ENCODE measurements at places on chromosomes 3 and 15.

- no peak for DNase-seq
These were observed 267.7 kb downstream of the ZBTB20 start for GRCh38 chr3:114879059-114880031.

DNA sequence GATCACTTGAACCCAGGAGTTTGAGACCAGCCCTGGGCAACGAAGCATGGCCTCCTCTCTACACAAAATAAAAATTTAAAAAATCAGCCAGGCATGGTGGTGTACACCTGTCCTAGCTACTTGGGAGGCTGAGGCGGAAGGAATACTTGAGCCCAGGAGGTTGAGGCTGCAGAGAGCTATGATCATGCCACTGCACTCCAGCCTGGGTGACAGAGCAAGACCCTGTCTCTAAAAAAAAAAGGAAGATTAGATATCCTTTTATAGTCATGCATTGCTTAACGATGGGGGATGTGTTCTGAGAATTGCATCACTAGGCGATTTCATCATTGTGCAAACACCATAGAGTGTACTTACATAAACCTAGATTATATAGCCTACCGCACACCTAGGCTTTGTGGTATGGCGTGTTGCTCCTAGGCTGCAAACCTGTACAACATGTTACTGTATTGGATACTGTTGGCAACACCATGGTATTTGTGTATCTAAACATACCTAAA lies 12.6 kb downstream of the ALAS1 start:
- no peak for DNase-seq

DNA sequence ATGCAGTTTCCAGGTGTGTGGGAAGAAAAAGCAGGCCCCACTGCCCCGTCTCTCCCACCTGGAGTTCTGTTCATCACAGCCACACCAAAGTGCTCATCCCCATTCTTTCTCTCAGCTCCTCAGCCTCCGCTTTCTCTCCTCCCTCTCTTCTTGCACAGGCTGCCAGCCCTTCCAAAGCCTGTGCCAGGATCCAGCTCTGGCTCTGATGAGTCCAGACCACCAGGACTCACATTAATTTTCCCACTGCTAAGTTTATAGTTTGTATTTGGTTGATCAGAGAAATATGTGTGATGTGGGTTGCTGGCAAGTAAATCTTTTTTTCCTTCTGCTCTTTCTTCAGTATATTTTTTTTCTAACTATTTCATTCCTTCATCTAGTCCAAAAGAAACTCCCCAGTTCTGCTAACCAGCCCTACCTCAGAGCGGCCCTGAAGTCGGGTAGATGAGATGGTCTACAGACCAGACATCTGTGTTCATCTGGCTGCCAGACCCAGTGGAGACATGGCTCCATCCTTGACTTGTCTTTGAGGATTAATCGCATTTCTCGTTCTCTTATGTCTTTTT lies 49.8 kb downstream of the BOC start:
- no peak for DNase-seq

DNA sequence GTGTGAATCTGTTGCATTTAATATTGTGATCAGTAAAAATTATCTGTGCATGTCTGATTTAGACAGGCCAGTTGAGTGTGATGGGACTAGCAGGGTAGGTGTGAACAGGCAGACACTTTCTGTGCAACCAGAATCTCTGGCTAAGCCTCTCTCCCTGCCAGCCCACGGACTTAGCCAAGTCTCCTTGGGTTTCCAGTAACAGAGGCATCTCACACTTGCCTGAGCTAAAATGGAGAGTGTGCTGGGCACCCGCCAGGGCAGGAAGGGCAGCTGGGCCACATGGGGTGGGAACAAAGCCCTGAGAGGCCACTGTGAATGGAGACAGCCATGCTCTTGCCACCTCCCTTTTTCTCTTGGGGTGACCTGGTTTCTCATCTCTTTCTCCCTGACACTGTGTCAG lies 12.5 kb upstream of the RPS27L start:
- no peak for DNase-seq

GRCh38 chr3:3951501-3951900 lies 152.3 kb downstream of the LRRN1 start:
- no peak for DNase-seq

DNA sequence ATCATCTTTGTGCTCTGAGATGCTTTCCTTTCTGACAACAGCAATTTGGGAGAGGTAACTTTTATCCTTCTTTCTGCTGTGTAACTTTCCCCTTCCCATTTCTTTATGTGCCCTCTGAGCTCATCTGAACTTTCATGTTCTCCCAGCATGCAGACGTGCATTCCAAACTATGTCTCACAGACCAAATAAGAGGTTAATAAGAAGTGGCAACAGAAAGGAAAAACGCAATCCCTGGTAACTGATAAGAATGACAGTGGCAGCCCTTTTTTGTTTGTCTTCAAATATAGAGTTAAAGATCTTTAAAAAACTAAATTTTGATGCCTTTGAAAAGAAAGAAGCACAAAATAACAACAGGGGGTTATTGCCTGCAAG lies 533.4 kb downstream of the FOXP1 start:
- no peak for DNase-seq

GRCh38 chr3:53973905-53974304 lies 82.2 kb upstream of the SELENOK start:
- DNase-seq, result no peak

- no peak for DNase-seq
These were observed 22.5 kb upstream of the BNIP2 start for GRCh38 chr15:59711451-59712243.

All from RPMI8226 (cell line).